ENCODE measurements at places on chromosomes 5 and 9. TPM values are rescaled to one million over a fixed set of nuclear protein-coding genes. Genes with fewer than 3 reads are reported as not detected.

Gene SLC45A2
- total RNA-seq: not detected

Gene NUTM2G
- not detected for total RNA-seq

- DNase-seq: no peak
Measured at GRCh38 chr9:125889476-125890419, 142.6 kb downstream of the PBX3 start.

DNA sequence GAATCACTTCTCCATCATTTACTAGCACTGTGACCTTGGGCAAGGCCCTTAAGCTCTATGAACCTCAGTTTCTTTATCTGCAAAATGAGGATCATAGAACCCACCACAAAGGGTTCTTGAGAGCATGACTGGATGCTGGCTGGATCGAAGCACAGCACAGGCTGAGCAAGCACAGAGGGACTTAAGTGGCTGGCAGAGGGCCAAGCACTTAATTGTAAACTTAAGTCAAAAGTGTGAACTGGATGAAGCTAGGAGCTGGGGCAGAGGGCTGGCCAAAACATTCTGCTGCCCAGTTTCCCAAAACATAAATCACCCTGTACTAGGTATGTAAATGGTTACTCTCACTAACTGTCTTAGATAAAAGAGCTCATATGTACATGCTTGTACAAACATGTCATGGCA is 112.3 kb upstream of the WWC1 start:
- no peak for DNase-seq

GRCh38 chr9:101566904-101567724 is 27.7 kb downstream of the PPP3R2 start:
- no peak for DNase-seq

Data from kidney epithelial cell (primary cell).